ENCODE measurements at places on chromosomes 4 and X.

DNA sequence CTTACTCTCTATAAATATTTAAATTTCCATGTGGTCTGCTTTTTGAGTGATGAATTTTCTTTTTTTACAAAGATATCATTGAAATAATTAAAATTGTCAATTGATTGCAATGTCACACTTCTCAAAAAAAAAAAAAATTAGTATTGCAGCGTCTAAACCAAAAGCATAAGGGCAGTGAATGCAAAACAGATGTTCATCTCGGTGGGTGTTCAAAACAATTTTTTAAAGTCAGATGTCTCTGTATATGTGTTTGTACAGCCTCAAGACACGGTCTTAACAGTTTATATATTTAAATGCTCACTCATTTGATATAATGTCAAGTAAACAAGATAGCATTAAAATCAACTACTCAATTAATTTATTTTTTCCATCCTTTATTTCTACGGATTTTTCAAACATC, 52.3 kb downstream of the PALLD start:
- no peak for DNase-seq

GRCh38 chrX:56943264-56943663, 52.1 kb downstream of the SPIN3 start:
- DNase-seq: no peak

DNA sequence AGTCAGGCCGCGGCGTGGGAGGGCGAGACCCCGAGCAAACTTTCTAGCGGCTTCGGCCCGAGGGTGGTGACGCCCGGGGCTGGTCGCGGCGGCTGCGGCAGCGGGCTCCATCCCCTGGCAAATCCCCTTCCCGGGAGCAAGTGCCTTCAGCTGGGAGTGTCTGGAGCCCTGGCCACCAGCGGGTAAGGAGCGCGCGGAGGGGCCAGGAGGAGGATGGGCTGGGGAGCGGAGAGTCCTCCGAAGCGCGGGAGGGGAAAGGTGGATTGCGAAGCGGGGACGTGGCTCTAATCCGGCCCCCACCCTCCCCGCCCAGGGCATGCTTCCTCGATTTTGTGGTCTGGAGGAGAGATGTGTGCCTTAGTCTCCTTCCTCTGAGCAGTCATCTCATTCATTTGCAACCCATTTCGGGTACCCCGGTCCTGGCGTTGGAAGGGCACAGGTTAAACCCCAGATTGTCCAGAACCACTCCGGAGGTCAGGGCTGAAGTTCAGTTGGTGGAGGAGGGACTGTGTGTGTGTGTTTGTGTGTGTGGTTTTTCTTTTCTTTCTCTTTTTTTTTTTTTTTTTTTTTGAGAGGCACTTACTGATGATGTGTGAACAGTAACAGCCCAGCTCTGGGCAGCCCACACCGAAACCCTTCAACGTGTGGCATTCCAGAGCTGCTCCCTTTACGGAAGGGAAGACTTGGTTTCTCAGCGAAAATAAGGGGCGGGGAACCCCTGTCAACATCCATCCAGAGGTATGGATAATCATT, 516 bp downstream of the SGMS2 start:
- DNase-seq: no peak

GRCh38 chr4:80334568-80334967, 962 bp upstream of the CFAP299 start:
- no peak for DNase-seq

DNA sequence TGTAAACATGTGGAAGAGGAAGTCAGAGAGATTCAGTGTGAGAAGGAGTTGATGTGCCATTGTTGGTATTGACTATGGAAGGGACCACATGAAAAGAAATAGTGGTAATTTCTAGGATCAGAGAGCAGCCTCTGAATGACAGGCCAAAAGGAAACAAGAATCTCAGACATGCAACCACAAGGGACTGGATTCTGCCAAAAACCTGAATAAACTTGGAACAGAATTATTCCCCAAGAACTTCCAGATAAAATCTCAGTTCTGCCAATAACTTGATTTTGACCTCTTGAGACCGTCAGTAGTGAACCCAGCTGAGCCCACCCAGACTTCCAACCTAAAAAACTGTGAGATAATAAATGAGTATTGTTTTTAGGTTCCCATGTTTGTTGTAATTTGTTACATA, 653.6 kb upstream of the NR3C2 start:
- no peak for DNase-seq

DNA sequence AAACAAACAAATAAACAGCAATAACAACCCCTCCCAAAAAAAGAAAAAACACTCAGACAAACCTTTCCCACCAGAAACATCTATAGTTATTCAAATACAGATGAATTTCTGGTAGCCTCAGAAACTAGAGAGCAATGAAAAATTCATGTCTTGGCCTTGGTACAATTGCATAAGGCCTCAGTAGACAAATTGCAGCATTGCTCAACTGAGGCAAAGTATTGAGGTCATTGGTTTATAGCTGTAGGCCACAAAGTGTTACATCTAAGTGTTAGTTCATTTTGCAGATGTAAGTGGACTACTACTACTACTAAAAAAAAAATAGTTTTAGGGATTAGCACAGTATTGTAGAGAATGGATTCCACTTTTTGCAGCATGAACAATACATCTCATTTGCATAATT, 2268.3 kb downstream of the ARAP2 start:
- no peak for DNase-seq

- no peak for DNase-seq
Observed at GRCh38 chrX:16096141-16096540, 27.2 kb upstream of the GRPR start.

GRCh38 chr4:78293348-78293747, 236.2 kb downstream of the FRAS1 start:
- DNase-seq: no peak

DNA sequence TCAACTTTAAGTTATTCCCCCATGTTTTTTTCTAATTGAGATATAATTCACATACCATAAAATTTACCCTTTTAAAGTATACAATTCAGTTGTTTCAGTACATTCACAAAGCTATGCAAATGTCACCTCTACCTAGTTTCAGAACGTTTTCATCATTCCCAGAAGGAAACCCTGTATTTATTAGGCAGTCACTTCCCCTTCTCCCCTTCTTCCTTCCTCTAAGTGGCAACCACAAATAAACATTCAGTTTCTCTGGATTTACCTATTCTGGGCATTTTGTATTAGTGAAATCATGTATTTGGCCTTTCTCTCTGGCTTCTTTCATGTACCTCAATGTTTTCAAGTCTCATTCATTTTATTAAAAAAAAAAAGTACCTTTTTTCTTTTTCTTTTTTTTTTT, 101.9 kb downstream of the TET2 start:
- DNase-seq: no peak

- no peak for DNase-seq
Observed at GRCh38 chr4:84958434-84958833, 8.1 kb downstream of the WDFY3 start.

- no peak for DNase-seq
Observed at GRCh38 chr4:167052631-167053091, 181.6 kb downstream of the SPOCK3 start.

DNA sequence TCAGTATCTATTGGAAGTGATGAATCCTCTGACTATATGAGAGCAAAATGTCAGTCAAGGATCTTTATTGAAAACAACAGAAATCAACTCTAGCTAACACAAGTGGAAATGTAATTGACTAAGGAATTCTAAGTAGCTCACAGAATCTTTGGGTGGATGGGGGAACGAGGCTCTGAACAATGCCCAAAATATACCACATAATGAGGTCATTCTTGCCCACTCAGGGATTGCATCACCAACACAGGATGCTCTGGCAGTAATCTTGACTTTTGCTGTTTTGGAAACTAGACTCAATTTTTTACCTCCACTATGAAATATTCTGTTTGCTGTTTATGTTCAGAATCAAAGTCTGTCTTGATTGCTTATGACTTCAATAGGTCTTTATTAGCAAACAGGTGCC, 127.4 kb upstream of the UNC5C start:
- no peak for DNase-seq
